ENCODE measurements at places on chromosomes 12 and 14.

- no peak for DNase-seq
Observed at GRCh38 chr14:44505588-44505987, 1.5 kb downstream of the FSCB start.

- peak; percentile 32 for DNase-seq
Observed at GRCh38 chr12:31118347-31119191, 44.9 kb downstream of the DDX11 start.

GRCh38 chr14:68815298-68816182 is 22.7 kb upstream of the ZFP36L1 start:
- DNase-seq: no peak

GRCh38 chr12:10301103-10301502 is 6.6 kb upstream of the KLRD1 start:
- no peak for DNase-seq

DNA sequence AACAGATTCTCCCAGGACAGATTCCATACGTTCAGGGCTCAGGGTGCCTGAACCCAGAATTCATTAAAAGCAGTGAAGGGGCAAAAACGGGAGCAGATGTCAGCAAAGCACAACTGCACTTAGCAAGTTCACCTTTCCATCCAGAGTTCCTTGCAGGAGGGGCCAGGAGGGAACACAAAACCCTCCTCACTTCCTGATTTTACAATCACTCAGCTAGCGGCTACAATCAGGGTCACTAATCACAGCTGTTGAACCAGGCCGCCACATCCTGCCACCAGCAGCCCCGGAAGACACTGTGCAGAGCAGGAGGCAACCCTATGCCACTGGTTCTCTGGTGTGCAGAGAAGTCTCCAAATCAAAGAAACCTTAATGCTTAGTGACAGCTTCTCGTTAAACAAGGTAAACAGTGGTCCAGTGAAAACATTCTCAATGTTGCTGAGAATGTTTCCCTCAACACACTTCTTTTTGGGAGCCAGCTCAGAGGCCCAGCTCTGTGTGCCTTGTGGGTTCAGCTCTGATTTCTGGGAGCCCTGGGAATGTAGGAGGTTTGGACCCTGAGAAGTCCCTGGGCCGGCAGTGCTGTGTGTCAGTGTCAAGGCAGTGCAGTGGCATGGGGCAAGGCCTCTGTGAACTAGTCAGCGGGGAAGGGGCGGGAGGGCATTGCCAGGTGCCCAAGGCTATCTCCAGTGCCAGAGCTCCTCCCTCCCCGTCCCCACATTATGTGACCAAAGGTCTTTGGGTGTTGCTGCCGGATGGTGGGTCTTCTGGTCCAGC is 54.5 kb downstream of the VCPKMT start:
- no peak for DNase-seq
